ENCODE measurements at places on chromosomes 7 and 10. TPM values are rescaled to one million over a fixed set of nuclear protein-coding genes. Genes with fewer than 3 reads are reported as not detected.

PNLIPRP2 gene
- total RNA-seq = not detected

MYO1G gene
- total RNA-seq = 0.69 TPM

THSD7A gene
- total RNA-seq = 9.5 TPM

C10orf143 gene
- total RNA-seq = 2.9 TPM

ZNF862 gene
- 27.7 TPM for total RNA-seq

CREB3L2 gene
- total RNA-seq = 80.4 TPM

SORCS1 gene
- 1.1 TPM for total RNA-seq

PPP1R9A gene
- total RNA-seq = 38.8 TPM

ZC3HAV1 gene
- total RNA-seq = 24.1 TPM

UPK3BL2 gene
- total RNA-seq = 12.1 TPM

ABCB8 gene
- 40.7 TPM for total RNA-seq

TAS2R4 gene
- total RNA-seq = 3.5 TPM

STK31 gene
- total RNA-seq = 0.94 TPM

FBH1 gene
- total RNA-seq = 76.6 TPM

ABCA13 gene
- 0.29 TPM for total RNA-seq
